GF-D8 (cell line): ENCODE measurements at places on chromosomes 3 and 15.

DNA sequence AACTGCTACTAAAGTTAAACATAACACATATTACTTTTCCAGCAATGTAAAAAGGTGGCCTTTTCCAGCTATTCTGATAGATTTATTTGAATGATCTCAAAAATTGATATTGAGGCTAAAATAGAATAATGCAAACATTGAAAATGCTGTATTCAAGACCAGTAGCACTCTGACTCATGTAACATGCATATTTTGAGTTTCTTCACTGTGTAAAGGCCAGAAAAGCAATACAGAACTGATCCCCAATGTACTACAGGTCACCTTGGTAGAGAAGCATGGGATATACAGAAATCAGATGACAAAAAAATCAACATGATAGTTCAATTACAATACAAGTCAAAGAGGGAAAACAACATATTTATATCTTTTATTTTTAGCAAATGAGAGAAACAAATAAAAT lies 419.6 kb downstream of the DIPK2A start:
- DNase-seq, result no peak

- DNase-seq, result peak; percentile 44
Measured at GRCh38 chr3:194137506-194138474, 1.8 kb downstream of the HES1 start.

GRCh38 chr3:48739617-48739954 lies 22.6 kb upstream of the IP6K2 start:
- DNase-seq, result no peak

- no peak for DNase-seq
Measured at GRCh38 chr15:42919799-42920518, 619 bp downstream of the TTBK2 start.

DNA sequence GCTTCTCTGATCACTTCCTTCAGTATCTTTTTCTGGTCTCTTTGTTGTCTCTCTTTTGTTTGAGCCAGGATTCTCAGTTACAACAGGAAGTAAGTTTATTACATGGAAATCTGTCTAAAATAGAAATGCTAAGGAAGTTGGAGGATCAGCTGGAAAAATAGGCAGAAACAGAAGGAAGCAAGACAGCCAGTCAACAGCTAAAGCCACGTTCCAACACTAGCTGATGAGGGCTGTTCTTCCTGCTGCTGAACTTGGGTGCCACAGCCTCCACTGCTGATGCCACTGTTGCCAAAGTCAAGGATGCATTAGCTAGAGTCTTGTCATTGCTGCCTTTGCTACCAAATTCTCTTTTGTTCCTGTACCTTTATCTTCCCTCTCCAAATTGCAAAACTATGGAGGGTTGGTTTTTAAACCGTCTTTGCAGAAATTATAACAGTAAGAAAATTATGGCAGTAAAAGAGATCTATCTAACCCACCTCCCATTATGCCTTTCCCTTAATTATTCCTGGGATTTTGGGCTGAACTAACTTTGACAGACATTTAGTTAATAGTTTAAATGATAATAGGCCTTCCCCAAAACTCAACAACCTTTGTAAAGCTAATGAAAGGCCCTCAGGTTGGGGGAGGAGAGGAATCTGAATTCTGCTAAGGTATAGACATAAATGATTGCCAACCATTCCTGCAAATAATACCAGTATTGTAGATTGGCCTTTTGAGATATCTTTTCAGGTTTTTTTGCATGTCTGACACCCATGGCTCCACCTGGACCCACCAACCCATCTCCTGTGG lies 27.4 kb upstream of the OR5K4 start:
- no peak for DNase-seq

DNA sequence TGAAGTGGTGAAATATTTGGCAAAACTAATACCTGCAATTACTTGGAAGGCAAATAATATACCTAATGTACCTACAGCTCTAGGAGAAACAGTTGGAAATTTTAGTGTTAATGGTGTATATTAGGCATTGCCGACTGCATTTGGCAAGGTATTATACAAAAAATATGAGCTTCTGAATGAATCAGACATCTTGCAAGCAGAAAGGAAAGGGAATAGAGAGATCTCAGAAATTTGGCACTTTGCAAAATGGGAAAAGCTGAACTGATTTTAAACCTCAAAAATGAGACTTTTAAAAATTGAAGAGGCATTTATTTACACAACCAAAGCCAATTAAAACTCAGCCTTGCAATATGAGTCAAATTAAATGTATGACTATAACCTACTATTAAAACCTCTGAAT lies 40.2 kb upstream of the C15orf61 start:
- no peak for DNase-seq

GRCh38 chr3:106103383-106103782 lies 234.6 kb upstream of the CBLB start:
- DNase-seq, result no peak

GRCh38 chr3:66487465-66487864 lies 13.4 kb downstream of the LRIG1 start:
- no peak for DNase-seq

DNA sequence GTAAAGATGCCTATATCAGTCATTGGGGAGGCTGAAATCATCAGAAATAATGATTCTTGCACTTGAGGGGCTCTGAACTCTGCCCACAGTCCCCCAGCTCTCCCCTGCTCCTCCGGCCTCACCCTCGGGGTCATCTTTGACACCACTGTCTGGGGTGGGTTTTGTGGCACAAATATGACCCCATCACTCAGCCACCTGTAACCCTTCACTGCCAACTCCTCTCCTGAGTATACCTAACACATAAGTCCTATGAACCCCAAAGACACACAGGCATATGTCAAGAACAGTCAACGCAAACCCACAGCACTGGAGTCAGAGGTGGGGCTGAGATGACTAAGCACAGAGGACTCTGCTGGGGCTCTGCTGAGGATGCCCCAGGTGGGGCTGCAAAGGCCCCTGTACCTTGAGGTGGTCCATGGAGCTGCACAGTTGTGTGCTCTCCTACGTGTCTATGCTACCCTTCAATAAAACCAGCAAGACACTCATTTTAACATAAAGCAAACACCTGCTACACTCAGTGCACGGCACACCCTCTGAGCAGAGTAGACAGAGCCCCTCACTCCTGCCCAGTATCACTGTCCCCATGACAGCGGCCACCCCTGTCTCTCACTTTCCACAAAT lies 29.9 kb downstream of the SLC41A3 start:
- DNase-seq, result no peak

GRCh38 chr15:51243774-51244173 lies 94.6 kb downstream of the CYP19A1 start:
- no peak for DNase-seq

DNA sequence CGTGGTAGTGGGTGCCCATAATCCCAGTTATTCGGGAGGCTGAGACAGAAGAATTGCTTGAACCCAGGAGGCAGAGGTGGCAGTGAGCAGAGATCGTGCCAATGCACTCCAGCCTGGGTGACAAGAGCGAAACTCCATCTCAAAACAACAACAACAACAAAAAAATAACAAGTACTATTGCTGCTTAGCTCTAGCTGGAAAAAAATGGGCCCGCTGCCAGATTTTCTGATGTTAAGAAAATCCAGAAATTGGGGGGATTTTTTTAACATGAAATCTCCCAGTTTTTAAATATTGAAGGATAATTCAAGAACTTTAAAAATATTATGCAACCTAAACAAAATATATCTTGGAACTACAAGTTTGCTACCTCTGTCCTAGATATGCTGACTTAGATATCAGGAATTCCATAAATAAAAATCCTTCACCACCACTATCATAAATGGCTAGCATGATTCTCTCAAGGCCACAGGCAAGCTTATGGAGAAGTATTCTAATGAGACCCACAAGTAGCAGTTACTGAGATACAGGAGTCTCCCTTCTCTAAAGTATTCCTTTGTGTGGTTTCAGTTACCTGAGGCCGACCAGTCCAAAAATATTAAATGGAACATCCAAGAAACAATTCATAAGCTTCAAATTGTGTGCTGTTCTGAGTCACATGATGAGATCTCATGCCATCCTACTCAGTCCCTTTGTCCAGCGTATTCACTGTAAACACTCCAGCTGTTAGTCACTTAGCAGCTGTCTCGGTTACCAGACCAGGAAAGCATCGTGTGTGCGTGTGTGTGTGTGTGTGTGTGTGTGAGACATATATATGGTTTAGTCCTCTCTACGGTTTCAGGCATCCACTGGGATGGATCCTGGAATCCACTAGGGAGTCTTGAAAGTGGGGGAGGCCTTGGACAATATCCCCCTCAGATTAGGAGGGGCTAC lies 277.2 kb downstream of the TBL1XR1 start:
- DNase-seq, result no peak
